ENCODE measurements at places on chromosomes 11 and 22.

GRCh38 chr11:95584180-95584579 lies 205.4 kb downstream of the FAM76B start:
- no peak for DNase-seq

DNA sequence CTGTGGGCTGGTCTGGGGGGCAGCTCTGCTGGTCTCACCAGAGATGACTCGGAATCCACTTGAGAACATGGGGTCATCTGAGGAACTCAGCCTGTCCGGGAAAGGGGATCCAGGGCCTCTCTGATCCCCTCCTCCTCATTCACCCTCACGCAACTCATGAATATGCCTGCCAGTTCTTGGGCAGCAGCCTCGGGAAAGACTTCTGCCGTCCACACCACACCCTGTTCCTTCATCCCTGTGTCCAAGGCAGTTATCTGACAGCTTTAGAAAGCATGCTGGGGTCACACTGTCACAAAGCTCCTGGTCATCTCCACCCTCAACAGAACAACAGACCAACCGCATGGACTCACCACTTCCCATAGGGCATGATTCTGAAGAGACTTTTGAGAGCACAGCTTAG lies 88.3 kb downstream of the AMOTL1 start:
- no peak for DNase-seq

DNA sequence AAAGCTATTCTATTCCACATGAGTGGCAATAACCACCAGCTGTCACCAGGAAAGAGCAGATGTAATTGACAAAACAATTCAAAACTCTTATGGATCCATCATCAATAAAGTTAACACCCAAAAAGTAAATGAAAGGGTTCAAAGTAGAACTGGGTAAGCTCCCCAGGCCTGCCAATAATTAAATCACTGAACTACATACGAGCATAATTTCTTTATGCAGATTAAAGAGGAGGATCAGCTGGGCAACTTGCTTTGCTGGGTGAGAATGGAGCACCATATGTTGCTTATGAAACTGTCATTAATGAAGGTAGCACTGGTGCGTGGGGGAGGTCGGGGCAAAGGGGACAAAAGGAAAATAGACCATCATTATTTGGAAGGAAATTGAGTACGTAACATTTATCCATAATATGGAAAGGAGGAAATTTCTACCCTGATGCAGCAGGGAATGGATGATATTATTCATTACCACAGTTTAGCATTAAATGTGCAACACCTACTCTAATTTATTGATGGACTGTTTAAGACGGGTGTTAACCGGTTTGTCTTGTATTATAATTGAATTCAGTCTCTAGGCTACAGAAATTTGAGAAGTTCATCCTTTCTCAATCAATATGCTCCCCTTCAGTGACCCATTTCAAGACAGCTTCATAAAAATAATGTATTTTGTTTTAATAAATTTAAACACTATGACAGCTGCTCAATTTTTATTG lies 315.9 kb downstream of the CADM1 start:
- DNase-seq = no peak

DNA sequence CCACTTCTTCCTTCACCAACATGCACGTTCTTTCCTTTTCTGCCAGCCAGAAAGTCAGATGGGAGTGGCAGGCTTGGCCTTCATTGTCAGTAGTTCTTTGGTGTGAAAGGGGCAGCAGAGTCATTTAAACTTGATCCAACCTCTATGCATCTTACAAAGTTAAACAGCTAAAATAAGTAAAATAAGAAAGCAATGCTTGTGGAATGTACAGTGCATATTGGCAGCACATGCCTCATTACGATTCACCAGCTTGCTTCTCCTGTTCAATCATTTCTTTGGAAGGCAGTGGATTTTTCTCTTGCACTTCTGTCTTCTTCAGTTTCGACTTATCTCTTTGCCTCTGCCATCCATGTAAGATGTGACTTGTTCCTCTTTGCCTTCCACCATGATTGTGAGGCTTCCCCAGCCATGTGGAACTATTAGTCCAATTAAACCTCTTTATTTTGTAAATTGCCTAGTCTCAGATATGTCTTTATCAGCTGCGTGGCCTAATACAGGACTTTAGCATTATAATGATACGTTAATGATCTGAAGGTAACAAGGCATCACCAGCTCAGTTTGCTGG lies 14.8 kb downstream of the LGALS12 start:
- DNase-seq = no peak

GRCh38 chr22:24827296-24827695 lies 21.3 kb downstream of the SGSM1 start:
- no peak for DNase-seq

GRCh38 chr11:85590848-85591483 lies 36.2 kb downstream of the DLG2 start:
- no peak for DNase-seq

DNA sequence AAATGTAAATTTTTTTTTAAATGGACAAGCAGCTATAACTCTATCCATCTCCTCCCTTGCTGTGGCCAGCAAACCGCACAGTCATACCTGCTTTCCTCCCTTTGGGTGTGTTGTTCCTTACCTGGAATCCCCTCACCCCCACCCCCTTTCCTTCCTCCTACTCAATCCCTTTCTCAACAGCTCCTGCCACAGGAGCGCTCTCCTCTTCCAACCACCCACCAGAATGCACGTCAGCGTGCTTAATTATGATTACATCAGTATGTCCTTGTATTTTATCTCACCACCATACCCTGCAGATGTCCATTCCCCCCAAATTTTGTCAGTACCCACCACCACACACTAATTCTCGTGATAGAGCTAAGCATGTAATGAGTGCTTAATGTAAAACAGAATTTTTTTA lies 60.9 kb upstream of the LMO2 start:
- no peak for DNase-seq

DNA sequence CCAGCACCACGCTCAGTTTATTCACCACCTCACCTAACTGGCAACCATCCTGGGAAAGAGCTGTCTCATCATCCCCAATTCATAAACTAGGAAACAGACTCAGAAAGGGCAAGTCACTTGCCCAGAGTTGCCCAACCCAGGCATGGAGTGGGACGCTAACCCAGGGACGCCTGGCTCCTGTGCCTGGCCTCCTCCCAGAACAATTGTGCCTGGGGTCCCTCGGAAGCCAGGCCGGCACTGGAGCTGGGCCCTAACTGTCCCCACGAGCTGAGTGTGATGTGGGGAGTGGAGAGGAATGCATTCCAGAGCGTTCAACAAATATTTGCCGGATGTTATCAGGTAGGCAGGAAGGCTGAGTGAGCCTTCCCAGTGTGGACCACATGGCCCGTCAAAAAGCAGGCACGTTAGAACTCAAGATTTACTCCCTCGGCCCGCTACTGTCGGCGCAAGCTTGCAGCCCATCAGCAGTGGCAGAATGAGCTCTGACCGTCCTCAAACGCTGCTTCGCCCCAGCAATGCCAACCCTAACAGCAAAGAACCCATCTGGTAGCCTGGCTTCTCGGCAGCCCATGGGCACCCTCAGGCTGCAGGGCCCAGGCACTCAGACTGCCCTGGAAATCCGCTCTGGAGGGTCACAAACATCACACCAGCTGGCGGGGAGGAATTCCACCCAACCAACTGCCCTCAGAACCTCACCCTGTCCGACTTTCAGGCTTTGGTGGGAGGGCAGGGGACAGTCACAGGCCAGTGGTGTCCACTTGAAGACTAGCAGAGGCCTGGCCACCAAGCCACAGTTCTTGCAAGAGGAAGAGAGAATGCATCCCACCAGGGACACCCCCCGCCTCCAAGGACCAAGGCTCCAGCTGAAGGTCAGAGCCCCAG lies 35.6 kb downstream of the MYH9 start:
- no peak for DNase-seq

- no peak for DNase-seq
These were observed 5.2 kb downstream of the MLC1 start for GRCh38 chr22:50080077-50080465.

DNA sequence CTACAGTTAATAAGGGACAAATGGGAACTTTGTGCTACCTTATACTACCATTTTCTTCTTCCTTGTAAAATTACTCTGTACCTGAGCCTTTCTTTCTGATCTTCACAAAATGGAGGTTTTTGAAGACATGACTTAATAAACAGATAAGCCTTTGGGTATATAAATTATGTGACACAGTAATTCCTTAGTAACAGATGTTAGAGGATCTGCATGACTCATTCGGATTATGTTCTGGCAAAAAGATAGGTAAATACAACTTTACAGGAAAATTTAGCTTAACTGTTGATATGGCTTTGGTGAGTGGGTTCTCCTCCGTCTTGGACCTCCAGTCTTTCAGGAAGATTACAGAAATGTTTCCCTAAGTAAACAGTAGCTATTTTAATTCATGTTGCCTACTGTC lies 61.8 kb downstream of the BID start:
- no peak for DNase-seq

- no peak for DNase-seq
These were observed 2.6 kb upstream of the FADS3 start for GRCh38 chr11:61893981-61894380.

GRCh38 chr22:22460635-22461034 lies 47.9 kb downstream of the ZNF280B start:
- no peak for DNase-seq

DNA sequence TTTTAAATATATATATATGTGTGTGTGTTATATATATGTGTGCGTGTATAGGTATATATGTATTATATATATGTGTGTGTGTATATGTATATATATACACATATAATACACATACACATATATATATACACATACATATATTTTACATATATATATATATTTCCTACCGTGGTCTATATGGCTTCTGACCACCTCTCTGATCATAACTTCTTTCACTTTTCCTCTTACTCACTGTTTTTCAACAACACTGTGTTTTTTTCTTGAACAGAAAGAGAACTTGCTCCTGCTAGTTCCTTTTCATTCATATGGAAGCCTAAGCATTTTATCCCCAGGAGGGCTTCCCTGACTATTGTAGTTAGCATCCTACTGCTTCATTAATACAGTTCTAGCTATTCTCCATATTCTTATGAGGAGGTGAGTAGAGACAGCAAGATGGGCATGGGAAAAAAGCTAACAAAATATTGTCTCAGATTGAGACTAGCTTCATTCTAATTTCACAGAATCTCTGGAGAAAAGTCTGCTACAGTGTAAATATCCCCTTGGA lies 38.5 kb upstream of the CTSC start:
- no peak for DNase-seq
